Fibroblast of skin of back (primary cell): ENCODE measurements at places on chromosomes 3 and 15.

DNA sequence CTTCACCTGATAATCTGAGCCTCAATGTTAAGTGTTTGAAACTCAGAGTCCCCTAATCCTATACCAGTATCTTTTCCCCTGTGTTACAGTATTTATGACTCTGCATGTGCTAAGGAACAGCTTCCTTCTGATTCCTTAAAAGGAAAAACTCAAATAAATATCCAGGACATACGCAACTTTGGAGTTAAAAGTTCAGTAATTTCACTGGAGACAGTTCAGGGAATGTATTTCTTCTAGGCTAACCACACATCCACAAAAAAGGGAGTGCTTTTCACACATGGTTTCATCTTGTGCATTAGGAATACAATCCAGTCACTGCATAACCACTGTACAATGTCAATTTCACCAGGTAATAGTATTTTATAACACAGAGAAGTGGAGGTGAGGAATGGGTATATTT is 31.0 kb downstream of the PGBD4 start:
- no peak for DNase-seq

- DNase-seq, result no peak
Measured at GRCh38 chr3:108124337-108125152, 33.7 kb upstream of the CD47 start.

DNA sequence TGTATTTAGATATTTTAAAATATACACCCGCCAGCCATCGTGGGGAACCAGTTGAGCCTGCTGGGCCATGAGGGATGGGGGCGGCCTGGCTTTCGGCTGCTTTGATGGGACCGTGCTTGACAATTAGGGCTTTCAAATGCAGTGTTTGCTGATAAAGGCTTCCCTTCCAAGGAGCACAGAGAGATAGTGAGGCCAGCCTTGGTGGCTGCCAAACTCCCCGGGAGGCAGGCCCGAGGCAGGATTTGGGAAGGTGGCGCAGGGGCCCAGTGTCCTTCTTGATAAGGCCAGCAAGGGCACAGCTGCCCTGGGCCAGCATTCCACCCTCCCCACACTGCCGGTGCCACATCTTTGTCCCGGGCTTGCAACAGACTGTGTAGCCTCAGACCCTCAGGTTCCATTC is 75.6 kb downstream of the LINGO1 start:
- DNase-seq, result no peak

DNA sequence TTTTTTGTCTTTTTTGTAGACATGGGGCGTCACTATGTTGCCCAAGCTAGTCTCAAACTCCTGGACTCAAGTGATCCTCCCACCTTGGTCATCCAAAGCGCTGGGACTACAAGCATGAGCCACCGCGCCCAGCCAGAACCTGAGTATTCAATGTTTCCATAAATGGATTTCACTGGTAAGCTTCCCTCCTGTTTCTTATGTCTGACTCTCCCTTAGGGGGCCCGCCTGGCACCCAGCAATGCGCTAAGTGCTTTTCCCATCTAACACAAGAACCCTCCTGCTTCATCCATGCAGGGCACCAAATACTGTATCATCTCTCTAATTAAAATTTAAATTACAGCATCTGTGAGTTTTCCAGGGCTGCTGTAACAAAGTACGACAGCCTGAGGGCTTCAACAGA is 44.9 kb downstream of the KLF15 start:
- DNase-seq, result no peak

DNA sequence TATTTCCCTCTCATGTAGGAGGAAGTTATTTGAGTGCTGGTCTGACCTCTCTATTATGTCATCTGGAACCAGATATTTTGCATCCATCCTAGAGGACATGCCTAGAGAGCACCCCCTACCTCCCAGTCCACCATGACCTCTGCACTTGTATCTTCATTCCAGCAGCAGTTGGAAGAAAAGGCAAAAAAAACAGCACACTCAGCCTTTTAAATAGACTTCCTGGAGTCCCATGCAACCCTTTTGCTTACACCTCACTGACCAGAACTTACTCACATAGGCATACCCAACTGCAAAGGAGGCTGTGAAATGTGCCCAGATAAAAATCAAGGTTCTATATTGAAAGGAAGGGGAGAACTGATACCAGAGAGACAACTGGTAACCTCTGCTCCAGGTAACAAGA is 92.3 kb upstream of the FHIT start:
- no peak for DNase-seq

DNA sequence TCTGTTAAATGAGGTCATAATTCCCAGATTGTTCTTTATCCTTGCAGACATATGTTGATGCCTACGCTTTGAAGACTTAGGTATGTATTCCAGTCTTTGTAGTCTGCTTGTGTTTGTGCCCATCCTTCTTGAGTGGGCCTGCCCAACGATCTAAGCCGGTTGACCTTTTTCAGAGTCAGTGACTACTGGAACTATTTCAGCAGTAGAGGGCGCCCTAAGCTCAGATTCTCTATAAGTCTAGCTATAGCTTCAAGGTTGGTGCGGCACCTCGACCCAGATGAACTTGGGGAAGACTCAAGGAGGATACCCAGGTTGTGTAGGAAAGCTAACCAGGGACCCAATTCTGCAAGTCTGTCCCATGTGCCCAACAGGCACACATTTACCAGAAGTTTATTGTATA is 228.8 kb upstream of the PPP2R3A start:
- peak; percentile 1 for DNase-seq

DNA sequence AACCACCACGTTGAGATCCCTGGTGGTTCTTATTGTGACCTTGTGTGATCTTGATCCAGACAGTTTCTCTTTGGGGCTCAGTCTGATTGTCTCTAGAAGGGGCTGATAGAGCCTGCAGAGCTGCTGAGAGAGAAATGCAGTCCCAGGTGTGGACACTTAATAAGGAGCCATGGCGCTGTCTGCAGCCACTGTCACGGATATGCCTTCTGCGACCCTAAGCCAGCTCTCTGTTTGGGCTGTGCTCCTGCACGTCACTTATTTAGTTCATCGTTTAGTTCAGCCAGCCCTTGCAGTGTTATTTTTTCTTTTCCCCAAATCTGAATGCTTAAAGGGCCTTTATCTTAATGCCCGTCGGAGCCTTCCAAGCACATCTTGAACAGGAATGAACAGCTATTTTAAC is 12.0 kb downstream of the SLC6A1 start:
- DNase-seq, result no peak
